Chondrocyte (in vitro differentiated cells): ENCODE measurements at places on chromosomes 16 and 17. TPM values are rescaled to one million over a fixed set of nuclear protein-coding genes. Genes with fewer than 3 reads are reported as not detected.

The C16orf96 gene
- total RNA-seq, result 0.12 to 0.23 TPM in 2 of 3 replicates, not detected in the other

The C17orf78 gene
- not detected in 3 replicates for total RNA-seq

The KRTAP2-1 gene
- not detected in 3 replicates for total RNA-seq

The UBE2O gene
- total RNA-seq, result 20.0 to 22.1 TPM (median 22.0 TPM) in 3 replicates

The VASN gene
- 79.7 to 82.0 TPM (median 81.8 TPM) in 3 replicates for total RNA-seq

The SOX9 gene
- 9.5 to 23.8 TPM (median 10.5 TPM) in 3 replicates for total RNA-seq

The CBX2 gene
- total RNA-seq, result 4.1 to 11.8 TPM (median 4.9 TPM) in 3 replicates

The GPR179 gene
- total RNA-seq, result 0.56 TPM in 1 of 3 replicates, not detected in the others

- DNase-seq, result no peak
Observed at GRCh38 chr16:82720414-82720813, 93.6 kb downstream of the CDH13 start.

DNA sequence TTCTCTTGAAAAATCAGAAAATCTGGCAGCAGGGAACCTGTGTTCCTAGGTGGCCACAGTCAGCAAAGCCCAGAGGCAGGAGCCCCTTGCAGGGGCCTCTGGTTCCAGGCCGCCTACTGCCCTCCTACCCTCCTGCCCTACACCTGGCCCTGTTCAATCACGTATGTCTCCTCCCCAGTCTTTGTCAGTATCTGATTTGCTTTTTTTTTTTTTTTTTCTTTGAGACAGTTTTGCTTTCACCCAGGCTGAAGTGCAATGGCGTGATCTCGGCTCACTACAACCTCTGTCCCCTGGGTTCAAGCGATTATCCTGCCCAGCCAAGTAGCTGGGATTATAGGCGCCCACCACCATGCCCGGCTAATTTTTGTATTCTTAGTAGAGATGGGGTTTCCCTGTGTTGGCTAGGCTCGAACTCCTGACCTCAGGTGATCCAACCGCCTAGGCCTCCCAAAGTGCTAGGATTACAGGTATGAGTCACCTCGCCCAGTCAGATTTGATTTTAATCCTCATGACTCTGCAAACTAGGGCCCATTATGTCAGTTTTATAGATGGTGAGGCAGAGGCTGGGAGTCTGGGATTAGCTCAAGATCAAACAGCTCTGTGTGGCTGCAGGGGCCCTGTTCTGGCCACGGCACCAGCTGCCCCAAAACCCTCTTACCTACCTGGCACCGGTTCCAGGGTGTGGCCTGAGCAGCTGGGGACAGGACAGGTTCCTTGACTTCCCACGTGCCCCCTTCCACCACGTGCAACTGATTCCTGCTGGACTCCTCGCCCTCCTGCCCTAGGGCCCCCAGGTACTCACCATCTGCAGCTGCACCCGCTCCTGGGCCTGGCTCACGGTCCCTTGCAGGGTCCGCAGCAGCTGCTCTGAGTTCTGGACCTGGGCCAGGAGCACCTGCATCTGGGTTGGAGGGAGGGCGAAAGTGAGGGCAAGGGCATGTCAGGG lies 14.7 kb downstream of the RABEP2 start:
- DNase-seq, result no peak

- no peak for DNase-seq
Observed at GRCh38 chr17:80829166-80829813, 162.4 kb upstream of the CHMP6 start.

DNA sequence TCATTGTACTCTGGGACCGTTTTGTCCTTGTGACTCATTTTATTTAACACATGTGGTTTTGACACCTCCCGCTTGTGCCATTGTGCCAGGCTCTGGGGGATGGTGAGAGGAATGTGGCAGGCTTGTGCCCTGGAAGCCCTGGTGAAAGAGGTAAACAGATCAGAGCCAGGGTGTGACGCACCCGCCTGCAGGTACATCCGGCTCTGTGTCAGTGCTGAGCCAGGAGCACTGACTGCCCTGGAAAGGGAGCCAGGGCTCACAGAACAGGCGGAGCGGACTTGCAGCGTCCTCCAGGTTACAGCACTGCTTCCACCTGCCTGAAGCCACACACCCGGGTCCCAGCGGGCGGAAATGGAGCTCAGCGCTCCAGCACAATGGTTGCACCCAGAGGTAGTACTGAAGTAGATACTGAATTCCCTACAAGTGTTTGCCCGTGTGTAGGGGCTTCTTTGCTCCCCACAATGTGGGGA lies 30.6 kb downstream of the CDRT15 start:
- DNase-seq, result no peak

- DNase-seq, result no peak
Observed at GRCh38 chr17:78041386-78042179, 83.1 kb downstream of the TNRC6C start.

GRCh38 chr17:38705803-38706504 lies 881 bp downstream of the MLLT6 start:
- DNase-seq, result no peak

GRCh38 chr17:28957277-28957991 lies 6.1 kb upstream of the PHF12 start:
- DNase-seq, result no peak

- DNase-seq, result no peak
Observed at GRCh38 chr16:5633845-5634440, 536.3 kb upstream of the EEF2KMT start.

DNA sequence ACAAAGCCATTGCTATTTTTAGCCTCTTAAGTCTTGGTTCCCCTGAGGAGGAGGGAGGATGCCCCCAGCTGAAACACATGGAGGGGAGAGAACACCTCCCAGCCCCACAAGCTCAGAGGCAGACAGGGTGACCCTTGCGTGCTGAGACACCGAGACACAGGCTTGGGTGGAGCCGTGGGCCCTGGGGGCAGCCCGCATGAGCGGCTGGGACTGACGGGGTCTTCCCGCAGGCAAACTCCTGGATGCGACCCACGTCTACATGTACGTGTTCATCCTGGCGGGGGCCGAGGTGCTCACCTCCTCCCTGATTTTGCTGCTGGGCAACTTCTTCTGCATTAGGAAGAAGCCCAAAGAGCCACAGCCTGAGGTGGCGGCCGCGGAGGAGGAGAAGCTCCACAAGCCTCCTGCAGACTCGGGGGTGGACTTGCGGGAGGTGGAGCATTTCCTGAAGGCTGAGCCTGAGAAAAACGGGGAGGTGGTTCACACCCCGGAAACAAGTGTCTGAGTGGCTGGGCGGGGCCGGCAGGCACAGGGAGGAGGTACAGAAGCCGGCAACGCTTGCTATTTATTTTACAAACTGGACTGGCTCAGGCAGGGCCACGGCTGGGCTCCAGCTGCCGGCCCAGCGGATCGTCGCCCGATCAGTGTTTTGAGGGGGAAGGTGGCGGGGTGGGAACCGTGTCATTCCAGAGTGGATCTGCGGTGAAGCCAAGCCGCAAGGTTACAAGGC lies 9.8 kb downstream of the SLC16A3 start:
- DNase-seq, result no peak

GRCh38 chr16:4886151-4886550 lies 38.9 kb downstream of the UBN1 start:
- DNase-seq, result no peak

- no peak for DNase-seq
Observed at GRCh38 chr17:72816406-72816805, 276.1 kb downstream of the SLC39A11 start.

GRCh38 chr17:75601057-75601987 lies 13.7 kb downstream of the MYO15B start:
- DNase-seq, result no peak

- DNase-seq, result no peak
Observed at GRCh38 chr17:66255112-66255511, 25.9 kb upstream of the APOH start.

DNA sequence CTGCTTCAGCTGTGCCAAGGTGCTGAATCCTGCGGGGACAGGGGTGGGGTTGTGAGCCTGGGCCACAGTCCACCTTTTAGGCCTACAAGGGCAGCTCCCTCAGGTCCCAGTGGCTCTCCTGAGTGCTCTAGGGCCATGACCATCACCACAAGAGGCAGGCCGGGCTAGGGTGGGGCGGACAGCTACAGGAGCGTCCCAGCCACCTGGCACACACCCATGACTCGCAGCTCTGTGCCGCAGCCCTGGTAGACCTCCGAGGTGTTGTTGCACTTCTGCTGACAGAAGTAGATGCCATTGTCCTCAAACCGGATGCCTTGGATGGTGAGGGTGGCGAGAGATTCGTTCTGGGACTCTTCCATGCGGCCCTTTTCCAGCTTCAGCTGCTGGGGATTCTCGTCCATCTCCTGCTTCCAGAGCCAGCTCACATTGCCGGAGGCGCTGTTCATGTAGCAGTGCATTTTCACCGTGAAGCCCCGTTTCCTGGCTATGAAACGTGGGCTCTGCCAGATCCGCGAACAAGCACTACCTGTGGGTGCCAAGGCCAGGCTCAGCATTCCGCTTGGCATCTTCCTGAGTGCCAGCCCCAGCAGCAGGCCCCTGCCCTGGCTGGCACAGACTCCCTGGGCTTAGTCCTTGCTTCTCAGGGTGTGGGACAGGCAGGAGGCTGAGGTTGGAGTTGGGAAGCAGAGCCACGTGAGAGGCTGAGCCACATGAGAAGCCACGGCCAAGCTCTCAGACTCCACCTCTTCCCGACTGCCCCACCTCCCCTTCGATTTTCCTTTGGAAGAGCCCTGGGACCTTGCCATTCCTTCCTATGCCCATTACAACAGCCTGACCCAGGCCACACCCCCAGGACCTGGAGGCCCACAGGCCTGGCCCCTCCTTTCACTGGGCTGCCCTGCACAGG lies 2.0 kb downstream of the CD79B start:
- DNase-seq, result no peak

GRCh38 chr16:8722025-8722348 lies 47.6 kb downstream of the ABAT start:
- no peak for DNase-seq

DNA sequence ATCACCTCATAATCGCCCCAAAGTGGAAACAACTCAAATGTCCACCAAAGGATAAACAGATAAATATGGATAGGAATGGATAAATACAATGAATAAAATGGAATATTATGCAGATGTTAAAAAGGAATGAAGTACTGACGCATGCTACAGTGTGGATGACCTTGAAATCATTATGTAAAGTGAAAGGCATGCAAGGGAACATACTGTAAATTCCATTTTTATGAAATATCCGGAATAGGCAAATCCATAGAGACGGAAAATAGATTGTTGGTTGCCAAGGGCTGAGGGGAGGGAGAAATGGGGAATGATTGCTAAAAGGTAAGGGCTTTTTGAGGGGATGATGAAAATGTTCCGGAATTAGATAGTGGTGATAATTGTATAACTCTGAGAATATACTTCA lies 36.0 kb downstream of the STAT5B start:
- no peak for DNase-seq

- DNase-seq, result no peak
Observed at GRCh38 chr17:56601591-56601990, 8.1 kb downstream of the NOG start.

DNA sequence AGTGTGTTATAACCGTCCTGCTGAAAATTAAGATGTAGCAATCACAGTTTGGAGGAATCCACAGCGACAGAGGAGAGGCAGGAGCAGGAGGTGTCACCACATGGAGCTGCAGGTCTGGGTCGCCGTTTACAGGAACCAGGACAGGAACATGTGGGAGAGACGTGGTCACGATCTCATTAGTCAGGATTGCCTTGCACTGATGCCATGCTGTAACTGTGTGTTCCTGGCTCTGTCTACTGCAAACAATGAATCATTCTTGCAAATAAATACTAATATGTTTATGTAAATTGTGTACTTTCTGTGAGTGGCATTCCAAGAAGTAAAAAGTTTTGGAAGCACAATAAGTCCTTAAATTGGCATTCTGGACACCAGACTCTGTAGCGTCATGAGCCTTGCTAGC lies 271.8 kb downstream of the CPPED1 start:
- no peak for DNase-seq

DNA sequence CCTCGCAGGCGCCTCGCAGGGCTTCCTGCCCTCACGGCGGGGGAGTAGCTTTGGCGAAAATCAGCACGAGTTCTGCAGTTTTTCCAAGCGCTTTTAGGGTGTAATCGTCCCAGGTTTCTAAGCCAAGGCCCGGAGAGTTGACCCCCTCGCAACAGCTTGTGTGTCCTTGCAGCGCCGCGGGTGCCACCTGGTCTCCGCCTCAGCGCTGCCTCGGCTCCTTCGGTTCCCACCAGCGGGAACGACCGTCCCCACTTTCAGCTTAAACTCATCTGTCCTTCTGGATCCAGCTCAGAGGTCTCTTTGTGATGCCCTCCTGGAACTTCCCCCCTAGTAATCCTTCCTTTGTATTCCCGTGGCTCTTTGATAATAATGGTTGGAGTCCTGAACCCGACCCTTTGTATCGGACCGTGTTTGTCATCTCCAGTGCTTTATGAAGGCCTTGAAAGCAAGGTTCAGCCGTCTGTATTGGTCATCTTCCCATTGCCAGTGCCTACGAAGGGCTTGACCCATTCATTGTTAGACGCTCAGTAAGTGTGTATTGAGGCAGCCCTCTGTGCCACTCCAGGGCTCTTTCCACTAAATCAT lies 858 bp upstream of the SMARCE1 start:
- no peak for DNase-seq

DNA sequence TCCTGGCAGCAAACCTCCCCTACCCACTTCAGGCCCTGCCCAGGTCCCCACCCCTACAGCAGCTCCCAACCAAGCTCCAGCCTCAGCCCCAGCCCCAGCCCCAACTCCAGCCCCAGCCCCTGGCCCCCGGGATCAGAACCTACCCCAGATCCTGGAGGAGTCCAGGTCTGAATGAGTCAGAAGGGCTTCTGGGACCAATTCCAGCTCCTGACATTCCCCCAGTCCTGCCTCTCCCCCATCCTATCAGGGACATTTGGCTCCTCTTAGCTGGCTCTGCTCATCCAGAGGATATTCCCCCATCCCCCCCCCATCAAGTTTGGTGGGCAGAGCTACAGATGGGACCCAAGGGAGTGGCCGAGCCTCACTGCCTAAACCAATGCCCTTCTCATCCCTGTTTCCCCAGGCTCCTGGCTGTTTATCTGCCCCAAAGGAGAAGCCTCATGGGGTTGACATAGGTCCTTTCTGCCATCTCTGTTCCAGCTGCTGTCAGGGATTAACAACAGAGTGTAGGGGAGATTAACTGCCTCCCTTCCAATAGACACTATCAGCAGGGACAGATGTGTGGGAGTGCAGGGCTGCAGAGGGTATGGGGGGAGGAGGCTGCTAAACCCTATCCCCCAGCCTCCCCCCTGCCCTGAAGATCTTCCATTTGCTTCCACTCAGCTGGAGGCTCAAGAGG lies 16.5 kb downstream of the CNTNAP1 start:
- DNase-seq, result no peak

DNA sequence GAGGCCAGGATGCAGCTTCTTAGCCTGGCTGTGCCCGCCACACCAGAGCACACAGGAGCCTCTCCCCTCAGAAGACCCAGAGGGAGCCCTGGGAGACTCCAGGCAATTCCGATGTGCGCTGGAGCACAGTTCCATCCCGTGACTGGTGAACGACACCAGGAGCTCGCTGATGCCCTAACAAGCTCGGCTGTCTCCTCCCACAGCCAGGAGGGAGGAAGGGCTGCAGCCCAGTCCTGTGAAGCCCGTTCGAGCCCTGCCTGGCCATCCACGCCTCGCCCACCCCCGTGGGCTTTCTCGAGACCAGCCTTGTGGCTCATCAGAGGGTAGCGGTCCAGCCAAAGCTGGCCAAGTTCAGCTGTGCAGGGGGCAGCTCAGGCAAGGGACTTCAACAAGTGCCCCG lies 21.8 kb upstream of the RASD1 start:
- DNase-seq, result no peak

- no peak for DNase-seq
Observed at GRCh38 chr16:84735849-84736586, 36.2 kb downstream of the USP10 start.

GRCh38 chr16:70720425-70721201 lies 34.8 kb upstream of the MTSS2 start:
- DNase-seq, result no peak
